ENCODE measurements at places on chromosomes 1 and 21.

GRCh38 chr21:21713651-21714180 is 715.5 kb downstream of the NCAM2 start:
- no peak for DNase-seq

DNA sequence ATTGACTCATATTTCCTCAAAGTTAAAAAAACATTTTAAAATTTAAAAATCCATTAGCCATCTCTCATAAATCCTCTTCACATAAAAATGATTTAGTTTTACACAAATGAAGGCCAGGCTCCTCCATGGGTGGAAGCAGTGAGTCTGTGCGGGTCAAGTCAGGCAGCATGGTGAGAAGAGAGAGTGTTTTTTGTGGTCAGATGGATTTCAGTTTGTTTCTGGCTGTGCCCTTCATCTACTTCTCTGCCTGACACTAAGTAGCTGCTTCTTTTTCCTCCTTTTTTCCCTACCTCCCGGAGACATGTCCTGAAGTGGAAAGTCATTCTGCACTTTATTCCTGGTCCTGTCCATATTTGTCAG is 10.3 kb downstream of the PLA2G4A start:
- no peak for DNase-seq

- no peak for DNase-seq
These were observed 44.0 kb downstream of the TMCC2 start for GRCh38 chr1:205271745-205272144.

DNA sequence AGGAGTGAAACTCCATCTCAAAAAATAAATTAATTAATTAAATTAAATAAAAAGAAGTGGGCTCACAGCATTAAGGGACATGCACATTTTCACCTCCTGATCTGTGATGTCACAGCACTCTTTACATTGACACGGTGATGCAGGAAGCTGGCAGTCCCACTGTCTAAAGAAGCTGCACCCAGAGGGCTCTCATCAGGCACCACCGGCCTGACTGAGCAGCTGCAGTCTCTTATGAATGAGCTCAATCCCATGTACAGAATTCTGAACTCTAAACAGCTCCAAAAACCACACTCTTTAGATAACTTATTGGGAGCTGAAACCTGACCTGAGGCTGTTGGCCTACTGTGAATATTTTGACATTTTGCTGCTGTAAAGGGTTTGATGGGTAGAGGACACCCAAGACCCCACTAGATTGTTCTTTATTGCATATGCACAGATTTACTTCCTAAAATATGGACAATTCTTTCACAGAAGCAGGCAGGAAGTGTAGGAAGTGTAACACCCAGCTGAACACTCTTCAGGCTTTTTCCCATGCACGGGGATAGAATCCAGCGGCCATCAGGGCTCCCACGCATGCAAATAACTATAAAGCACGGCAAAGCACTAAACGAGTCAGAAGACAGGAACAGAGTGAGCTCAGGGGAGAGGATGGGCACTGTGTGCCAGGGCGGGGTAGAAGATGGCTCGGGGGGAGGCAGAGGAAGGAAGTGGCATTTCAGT is 46.2 kb downstream of the L1TD1 start:
- DNase-seq = no peak

DNA sequence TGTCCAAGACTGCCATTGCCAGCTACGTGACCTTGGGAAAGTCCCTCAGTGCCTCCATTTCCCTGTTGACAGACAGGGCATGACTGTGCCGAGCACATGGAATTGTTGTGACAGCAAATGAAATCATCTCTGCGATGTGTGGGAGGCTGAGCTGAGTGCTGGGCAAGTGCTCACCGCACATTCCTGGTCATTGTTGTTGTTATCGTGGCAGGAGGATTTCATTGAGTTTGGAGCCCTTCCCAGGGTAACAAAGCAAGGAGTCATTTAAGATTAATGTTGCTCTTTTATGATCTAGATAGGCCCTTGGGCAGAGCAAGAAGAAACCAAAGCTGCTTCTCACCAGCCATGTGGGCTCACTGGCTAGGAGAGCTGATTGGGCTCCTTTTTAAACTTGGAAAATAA is 39.6 kb upstream of the ITPKB start:
- DNase-seq = peak; percentile 99

DNA sequence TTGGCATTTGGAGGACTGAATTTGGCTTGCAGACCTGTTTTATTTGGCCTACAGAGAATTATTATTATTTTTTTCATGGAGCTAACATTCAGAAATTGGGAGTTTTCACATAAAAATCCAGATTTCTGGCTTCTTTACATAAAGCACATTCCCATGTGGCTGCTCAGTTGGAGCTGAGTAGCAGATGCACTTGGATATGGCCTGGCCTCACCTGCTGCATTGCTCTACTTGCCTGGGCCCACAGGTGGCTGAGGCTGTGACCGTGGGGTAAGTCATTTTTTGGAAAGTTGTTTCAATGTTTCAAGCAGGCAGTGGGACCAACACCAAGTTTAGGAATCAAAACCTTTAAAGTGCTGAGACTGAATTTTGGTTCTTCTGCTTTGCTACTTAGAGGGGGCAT is 56.7 kb downstream of the GADD45A start:
- DNase-seq = no peak

DNA sequence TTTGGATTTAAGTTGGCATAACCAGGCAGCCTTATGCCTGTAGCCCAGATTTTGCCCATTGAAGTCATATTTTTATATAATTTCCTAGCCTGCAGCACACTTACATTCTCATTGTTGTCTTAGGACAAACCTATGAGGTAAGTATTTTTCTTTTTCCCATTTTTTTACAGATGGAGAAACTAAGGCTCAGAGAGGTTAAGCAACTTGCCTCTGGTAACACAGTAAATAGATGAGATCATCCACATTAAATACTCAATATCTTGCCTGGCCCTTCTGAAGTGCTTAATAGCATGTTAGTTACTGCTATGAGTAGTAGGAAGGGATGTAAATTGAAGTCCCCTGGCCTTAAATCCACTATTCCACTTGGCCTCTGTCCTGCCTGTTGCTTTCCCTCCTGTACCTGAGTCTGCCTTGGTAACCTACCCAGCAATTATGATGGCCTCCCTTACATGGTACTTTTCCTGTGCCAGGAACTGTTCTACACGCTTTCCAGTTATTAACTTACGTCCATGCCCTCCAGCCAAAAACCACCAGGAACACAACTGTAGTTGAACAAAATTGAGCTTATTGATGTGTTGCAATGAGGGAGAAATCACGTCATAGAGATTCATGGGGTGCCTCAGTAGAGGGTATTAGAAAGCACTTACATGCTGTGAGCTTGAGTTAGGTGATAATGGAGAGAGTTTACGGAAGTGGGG is 111.6 kb upstream of the FGGY start:
- no peak for DNase-seq

GRCh38 chr1:15852036-15852827 is 4.7 kb downstream of the SPEN start:
- DNase-seq = no peak
